ENCODE measurements at places on chromosomes 6 and 20.

DNA sequence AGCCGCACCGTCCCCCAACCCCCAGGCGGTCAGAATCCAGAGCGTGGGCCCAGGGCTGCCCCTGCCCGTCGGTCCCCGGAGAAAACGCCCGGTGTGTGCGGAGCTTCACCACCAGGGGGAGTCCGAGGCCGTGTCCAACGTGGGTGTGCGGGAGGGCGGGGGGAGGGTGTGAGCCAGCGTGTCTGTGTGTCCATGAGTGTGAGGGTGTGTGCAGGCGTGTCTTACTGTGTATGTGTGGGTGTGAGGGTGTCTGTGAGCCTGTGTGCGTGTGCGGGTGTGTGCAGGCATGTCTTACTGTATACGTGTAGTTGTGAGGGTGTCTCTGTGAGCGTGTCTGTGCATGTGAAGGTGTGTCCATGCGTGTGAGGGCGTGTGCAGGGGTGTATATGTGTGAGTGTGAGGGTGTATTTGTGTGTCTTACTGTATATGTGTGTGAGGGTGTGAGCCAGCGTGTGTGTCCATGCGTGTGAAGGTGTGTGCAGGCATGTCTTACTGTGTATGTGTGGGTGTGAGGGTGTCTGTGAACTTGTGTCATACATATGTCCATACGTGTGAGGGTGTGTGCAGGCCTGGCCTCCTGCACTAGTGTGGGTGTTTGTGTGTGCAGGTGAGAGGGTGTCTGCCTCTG, 24.6 kb upstream of the GATA5 start:
- peak; percentile 84 for DNase-seq

DNA sequence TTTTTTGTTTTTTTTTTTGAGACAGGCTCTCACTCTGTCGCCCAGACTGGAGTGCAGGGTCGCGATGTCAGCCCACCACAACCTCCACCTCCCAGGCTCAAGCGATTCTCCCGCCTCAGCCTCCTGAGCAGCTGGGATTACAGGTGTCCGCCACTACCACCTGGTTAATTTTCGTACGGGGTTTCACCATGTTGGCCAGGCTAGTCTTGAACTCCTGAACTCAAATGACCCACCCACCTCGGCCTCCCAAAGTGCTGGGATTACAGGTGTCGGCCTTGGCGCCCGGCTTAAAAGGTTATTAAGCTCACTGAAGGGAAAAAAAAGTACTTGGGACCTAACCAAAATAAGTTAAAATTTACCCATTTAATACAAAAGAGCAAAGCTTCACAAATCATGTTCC, 1.9 kb downstream of the TCFL5 start:
- no peak for DNase-seq

DNA sequence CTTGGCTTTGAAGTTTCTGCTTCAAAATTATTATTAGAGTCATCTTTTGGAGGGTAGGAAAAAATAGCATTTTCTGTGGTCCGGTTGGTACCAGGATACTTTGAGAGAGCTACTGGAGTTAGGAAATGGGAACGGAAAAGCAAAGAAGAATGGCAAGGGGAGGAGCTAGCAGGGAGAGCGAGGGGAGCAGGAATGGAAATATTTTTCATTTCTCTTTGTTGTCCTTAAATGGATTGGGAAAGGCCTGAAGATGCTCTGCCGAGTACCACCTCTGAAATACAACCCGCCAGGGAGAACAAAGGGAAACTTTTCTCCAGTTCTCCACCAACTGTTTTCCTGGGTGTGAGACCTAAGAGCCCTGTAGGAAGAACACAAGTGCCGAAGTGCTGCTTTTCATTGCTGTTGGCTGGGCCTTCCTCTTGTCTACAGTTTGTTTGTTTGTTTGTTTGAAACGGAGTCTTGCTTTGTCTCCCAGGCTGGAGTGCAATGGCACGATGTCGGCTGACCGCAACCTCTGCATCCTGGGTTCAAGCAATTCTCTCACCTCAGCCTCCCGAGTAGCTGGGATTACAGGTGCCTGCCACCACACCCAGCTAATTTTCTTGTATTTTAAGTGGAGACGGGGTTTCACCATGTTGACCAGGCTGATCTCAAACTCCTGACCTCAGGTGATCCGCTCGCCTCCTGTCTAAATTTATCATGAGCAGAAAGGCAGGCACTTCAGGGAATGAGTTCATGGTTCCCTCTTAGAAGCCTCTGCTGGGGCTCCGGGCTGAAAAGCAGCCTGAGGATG, 3.5 kb upstream of the TRAF3IP2 start:
- no peak for DNase-seq

GRCh38 chr6:75748003-75748742, 866 bp upstream of the MYO6 start:
- no peak for DNase-seq

DNA sequence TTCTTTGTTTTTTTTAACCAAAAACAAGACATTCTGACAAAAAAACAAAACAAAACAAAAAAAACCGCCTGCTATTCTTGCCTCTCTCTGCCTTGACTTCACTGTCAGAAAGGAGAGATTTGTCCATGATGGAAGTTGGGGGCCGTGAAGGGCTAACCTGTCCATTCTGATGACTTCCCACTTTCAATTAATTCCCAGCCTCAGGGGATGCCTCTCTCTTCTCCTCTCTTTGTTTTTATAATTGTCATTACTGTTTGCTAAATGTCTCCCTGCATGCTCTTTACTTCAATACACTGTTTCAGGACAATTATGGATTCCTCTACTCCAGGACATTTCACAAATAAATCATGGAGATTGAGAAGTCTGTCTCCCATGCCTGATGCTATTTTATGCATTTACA, 130.5 kb upstream of the CNR1 start:
- DNase-seq = no peak

GRCh38 chr6:9398071-9398766, 962.9 kb upstream of the SLC35B3 start:
- DNase-seq = no peak

DNA sequence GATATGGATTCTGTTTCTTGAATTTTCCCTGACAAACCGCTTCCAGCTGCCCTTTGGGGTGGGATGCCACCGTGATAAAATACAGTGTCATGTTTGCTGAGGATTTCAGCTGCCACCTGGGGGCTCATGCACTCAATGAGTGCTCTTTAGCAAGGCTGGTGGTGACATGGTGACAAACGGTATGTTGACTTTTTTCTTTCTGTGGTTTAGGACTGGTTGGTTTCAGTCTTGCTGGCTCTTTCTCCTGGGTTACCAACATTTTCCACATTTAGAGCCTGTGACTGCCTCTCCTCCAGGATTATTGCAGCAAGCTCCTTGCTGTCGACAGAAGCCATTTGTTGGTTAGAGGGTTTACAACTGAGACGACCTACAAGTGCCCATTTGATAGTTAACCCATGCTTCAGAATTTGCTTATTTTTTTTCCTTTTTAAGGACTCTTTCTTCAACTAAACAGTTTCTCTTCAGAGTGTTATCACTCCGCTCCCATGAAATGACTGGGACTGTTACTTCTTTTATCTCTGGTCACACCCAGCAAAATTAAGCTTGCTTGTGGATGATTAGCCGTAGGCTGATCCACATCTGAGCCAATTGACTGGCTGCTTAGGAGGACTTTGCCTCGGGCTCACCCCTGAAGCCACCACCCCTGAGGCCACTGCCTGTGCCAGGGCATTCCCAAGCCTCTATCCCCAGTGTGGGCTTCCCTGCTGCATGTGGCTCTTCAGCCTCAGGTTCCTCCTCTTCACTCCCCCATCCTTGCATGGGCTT, 48.4 kb upstream of the CDYL start:
- DNase-seq = no peak

- no peak for DNase-seq
Measured at GRCh38 chr6:44850312-44850711, 462.8 kb downstream of the CDC5L start.

DNA sequence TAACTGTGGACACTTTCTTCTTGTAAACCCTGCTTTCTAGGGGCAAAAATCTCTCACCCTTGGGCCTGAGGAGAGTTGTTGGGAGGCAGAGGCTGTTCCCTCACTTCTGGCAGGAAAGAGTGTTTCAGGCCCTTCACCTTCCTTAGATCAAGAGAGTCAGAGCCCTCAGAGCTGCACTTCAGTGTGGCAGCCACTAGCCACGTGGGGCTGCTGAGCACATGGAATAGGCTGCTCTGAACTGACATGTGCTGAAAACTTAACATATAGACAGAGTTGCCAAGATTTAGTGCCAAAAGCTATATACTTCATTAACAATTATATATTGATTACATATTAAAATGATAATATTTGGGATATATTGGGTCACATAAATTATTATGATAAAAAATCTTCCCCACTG, 4.4 kb upstream of the LMBRD1 start:
- no peak for DNase-seq

DNA sequence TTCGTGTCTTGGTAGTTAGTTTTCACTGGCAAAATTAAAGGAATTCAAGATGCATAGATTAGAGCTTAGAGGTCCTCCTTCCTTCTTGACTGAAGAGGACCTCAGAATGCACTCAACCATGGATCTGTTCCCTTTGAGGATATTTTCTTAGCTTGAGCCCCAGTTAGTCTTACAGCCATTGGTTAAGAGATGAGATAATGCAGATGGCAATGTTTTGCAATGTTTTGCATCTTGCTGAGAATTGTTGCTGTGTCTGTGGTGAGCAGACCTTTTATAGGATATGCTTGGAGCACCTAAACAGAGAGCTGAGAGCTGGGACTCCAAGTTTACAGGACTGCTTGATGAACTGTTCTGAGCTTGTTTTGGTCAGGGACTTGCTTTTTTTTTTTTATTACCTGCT, 107.5 kb downstream of the TMEM170B start:
- no peak for DNase-seq

- DNase-seq = no peak
Measured at GRCh38 chr6:135522965-135523692, 25.6 kb upstream of the AHI1 start.

- DNase-seq = no peak
Measured at GRCh38 chr6:251920-252319, 40.4 kb upstream of the DUSP22 start.

DNA sequence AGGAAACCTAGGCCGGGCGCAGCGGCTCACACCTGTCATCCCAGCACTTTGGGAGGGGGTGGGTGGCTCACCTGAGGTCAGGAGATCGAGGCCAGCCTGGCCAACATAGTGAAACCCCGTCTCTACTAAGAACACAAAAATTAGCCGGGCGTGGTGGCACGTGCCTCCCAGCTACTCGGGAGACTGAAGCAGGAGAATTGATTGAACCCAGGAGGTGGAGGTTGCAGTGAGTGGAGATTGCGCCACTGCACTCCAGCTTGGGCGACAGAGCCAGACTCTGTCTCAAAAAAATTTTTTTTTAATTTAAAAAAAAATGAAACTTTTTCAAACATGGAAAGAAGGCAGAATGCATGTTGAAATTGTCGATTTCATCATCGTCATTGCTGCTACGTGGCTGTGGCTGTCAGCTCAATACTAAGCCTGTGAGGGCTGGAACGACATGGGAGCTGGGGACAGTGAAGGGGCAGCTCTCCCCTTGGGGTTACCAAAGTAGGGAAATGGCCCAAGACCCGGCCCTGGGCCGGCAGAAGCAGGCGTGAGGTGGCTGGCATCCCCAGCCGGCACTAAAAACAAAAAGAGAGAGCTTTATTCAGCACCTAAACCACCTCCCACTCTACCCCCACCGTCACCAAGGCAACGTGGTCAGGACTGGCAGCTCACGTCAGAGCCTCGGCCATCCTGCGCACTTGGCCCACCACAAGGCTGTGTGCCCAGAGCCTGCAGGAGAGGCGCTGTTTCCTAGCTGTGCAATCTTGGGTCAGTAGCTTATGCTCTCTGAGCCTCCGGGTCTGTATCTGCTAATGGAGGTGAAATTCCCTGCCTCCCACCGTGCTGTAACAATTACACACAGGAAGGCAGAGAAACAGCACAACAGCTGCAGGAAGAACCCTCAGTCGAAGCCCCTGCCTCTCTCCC, 30.8 kb downstream of the AGPAT4 start:
- no peak for DNase-seq

GRCh38 chr6:48084201-48084600, 26.8 kb downstream of the PTCHD4 start:
- DNase-seq = no peak

DNA sequence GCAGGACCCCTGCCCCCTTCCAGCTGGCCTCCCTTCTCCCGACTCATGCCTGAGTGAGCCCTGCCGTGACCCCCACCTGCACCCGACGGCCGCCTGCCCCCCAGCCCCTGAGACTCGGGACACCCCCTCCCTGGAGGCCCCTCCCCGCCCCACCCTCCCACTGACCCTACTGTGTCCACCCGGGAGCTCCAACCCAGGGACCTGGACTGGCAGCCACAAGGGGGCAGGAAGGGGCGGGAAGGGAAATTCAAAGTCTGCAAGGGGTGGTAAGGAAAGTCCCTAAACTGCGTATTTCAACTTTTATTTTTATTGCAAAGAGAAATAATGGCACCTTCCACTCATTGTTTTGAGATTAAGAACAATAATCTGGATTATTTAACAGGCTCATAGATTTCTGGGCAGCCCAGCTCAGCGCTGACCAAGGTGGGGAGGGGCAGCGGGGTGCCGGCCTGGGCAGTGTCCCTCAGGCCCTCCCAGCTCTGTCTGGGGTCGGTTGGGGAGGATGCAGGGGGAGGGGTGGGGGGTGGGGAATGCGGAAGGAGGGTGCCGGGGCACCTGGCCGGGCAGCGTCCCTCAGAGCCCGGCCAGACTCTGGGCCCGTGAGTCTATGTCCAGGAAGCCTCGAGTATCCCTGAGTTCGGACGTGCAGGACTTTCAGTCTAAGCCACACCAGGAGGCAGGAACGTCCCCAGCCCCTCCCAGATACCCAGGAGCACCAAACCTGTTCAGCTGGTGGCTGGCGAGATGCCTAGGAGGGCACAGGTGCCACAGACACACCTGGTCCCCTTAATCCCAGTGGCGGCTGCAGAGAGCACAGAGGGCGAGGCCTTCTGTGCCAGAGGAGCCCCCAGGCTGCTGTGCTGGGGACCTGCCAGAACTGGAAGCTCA, 1.3 kb upstream of the PTK6 start:
- no peak for DNase-seq

DNA sequence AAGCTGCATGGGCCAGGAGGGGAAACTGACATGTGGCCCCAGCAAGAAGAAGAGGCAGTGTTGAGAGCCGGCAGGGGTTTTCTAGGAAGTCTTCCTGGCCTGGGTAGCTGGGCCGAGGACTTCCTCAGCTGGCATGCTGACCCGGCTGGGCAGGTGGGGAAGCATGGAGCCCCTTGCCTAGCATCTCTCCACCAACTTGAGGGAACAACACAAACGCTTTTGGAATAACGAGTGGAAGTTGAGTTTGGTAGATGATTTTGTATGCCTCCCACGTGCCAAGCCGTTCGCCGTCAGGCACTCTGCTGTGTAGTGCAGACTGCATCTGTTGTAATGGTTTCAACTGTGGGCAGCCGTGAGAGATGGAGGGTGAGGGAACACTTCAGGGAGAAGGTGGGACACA, 7.3 kb downstream of the TMEM181 start:
- no peak for DNase-seq

- DNase-seq = no peak
Measured at GRCh38 chr20:54134445-54135220, 39.2 kb downstream of the CYP24A1 start.

GRCh38 chr20:21519136-21519584, 5.3 kb upstream of the NKX2-2 start:
- DNase-seq = no peak

GRCh38 chr6:87029711-87030314, 65.1 kb downstream of the CGA start:
- no peak for DNase-seq

- no peak for DNase-seq
Measured at GRCh38 chr6:113181164-113181563, 676.0 kb upstream of the MARCKS start.

Data from stimulated activated CD4-positive, alpha-beta T cell treated with anti-CD3 and anti-CD28 coated beads, Interleukin-1b, Interleukin-23, amount 100 ng/mL, for 4 hours (primary cell).